ENCODE measurements at places on chromosomes 1 and 21.

GRCh38 chr1:54109129-54110090, 43.4 kb downstream of the CDCP2 start:
- DNase-seq, result no peak

DNA sequence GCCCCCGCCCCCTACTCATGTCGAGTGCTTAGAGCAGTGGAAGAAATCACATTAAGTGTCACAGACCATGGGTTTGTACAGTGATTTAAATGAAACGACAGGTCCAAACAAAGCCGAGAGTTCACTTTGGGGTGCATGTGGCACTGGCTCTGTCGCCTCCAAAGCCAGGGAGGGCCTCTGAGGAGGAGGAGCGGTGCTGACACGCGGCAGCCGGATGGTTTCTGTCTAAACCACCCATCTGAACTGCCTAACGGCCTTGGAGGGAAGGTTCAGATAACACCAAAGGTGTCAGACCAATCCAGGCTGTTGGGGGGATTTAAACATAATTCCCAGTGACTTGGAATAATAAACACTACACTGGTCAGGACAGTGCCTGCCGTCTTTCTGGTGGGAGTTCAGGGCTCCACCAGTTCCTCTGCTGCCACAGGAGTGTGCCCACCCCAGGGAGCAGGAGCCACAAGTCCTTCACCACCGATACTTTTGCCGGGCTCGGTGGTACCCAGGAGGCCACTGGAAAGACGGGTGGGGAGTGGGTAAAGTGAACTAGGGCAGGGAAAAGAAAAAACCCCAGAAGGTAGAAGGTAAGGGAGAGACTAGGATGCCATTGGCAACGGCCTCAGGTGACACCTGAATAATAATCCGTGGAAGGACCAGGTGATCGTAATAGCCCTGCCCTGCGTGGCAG, 78.2 kb downstream of the SLC66A1 start:
- DNase-seq, result no peak

DNA sequence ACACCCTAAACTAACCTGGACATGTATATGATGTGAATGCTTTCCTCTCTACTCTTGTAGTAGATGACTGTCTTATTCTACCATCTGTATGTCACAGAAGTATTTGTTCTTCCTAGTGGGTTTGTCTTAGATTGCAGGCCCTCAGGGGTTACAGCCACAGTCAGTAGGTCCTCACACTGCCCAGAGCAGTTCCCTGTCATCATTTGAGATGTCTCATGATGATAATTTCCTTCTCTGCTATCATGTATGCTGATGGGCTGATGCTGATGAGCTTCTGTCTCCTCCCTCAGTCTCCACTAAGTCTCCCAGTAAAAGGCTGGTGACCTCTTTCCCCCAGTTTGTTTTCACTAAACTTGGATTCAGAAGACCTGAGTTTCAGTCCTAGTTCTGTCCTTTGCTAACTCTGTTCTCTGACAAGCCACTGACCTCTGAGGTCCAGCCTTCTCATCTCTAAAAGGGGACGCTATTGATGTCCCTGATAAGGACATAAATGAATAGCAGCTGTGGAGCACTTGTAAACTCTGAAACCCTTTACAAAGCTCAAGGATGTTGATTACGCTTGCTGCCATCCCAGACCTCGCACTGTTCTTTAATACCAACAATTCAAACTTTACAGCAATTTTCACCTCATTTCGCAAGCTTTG, 3.1 kb upstream of the ETV3 start:
- DNase-seq, result no peak

- DNase-seq, result no peak
Measured at GRCh38 chr1:94160811-94161210, 39.9 kb upstream of the ABCA4 start.

GRCh38 chr1:32201011-32201855, 838 bp downstream of the CCDC28B start:
- peak; percentile 69 for DNase-seq

DNA sequence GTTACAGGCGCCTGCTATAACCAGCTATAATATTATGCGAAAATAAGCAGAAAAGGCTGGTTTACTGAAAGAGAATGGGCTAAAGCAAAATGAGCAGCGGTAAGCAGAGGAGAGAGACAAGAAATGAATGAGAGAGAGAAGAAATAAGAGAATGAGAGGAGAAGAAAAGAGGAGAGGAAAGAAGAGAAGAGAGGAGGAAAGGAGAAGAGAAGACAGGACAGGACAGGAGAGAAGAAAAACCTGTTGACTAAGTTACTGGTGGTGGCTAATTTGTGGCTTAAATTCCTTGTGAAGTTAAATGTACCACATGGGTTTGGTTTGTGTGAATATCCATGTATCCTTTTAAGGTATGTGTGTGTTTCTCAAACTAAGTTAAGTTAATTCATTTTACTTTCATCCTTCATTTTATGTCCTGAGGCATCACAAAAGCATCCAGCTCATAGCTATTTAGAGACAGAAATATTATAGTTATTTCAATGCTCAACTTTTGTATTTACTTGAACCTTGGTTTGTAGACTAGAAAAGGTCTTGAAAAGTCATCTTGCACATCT, 3.1 kb upstream of the DDR2 start:
- DNase-seq, result no peak

DNA sequence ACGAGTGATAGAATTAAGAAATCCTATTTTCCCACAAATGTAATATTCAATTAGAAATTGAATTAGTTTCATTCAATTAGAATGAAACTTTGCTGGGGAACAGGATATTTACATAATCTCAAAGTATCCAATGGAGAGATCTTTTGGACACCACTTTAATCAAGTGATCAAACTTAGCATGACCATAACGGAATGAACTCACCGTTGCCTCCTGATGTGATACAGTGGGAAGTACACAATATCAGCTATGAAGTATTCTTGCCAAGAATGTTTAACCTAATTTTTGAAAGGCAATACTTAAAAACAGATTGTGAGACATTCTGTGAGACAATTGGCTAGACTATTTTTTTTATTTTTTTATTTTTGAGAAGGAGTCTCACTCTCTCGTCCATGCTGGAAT, 16.6 kb downstream of the CDKN2C start:
- no peak for DNase-seq

DNA sequence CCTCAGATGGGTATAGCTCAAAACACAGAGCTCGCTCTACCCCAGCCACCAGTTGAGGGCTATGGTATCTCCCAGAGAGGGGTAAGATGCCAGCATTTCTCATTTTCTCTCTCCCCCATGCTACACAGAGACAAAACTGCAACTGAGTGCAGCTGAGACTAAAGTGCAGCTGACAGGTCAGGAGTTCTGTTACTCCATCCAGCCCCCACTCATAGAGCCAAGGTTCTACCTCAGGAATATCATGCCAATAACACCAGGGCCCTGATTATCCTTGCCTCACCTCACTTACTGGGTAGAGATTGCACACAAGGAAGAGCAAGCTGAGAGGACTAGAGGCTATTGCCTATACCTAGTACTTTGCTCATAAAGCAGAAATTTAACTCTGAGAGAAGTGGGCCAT, 34.6 kb downstream of the DPYD start:
- no peak for DNase-seq

- DNase-seq, result no peak
Measured at GRCh38 chr1:185500001-185500626, 183.1 kb upstream of the IVNS1ABP start.

DNA sequence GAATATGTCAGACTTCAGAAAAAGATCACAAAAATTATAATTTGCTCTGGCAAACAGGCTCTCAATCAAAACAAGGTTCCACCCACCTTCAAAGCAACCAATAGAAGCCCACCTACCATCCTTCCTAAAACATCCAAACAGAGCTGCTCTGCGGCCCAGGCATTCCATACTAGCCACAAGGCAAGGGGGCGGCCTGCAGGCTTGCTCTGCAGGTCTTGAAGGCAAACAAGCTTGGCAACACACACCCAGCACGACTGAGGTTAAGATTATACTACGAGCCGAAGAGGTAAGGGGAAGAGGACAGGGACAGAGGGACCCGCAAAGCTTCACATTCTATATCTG, 207.3 kb downstream of the SLC45A1 start:
- DNase-seq, result no peak

- no peak for DNase-seq
Measured at GRCh38 chr1:117396636-117397035, 29.4 kb downstream of the MAN1A2 start.

GRCh38 chr1:183388735-183389134, 29.4 kb downstream of the NMNAT2 start:
- DNase-seq, result no peak

DNA sequence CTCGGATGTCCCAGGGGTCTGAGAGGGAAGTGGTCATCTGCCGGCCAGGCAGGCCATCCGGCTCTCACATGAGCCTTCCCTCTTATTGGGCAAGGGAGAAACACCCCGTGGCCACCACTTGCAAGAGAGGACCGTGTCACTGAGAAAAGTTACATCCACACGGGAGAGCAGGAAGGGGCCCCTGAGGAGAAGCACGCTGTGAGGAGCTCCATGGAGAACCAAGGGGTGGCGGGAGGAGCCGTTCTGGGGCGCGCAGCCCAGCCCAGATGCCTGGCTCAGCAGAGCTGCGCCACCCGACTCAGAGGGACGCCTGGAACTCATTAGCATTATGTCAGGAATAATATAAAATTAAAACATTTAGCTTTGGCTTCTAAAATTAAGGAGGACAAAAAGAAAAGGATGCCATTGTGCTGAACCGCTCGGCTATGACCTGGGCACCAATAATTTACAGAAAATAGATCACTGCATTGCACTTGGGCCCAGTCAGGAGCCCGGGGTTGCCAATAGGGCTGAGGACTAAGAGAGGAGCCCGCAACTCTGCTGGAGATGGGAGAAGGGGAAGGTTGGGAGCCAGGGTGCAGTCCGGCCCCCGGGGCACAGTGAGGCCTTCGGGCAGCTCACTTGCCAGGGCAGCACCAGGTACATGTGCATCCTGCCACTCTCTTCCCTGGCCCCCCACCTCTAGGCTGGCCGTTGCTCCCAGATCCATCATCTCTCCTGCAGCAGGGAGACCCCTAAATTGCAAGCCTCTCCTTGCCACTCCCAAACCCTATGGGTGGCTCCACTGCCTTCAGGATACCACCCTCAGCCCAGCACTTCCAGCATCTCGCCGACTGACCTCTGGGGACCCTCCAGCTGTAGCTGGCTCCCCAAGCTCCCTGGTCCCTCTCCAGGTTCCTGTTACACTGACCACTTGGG, 84.8 kb downstream of the DMRTB1 start:
- DNase-seq, result no peak

DNA sequence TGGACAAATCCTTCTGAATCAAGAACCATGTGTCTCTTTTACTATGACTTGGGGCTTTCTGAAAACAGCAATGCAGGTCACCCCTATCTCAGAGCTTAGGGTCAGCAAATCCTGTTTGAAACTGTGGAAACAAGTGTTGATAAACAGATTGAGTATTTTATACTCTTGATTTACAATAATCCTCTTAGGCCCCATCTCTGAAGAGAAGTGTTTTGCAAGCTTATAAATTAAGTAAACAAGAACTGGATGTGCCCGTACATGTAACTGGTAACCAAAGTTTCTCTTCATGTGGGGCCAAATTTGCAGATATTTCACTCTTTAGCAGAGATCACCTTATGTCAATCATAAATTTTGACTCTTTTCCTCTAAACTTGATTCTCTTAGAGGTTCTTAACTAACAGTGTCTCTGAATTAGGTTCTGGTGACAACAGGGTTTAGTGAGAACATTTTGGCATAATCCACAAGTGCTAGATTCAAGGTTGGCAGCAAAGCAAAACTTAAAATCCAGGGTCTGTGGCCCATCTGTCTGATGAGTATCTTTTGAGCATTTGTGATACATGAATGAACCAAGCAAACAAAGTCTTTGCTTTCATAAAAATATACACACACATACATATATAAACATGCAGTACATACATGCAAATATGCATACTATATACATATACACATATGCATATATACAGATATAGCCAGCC, 183.0 kb upstream of the HOOK1 start:
- DNase-seq, result no peak

DNA sequence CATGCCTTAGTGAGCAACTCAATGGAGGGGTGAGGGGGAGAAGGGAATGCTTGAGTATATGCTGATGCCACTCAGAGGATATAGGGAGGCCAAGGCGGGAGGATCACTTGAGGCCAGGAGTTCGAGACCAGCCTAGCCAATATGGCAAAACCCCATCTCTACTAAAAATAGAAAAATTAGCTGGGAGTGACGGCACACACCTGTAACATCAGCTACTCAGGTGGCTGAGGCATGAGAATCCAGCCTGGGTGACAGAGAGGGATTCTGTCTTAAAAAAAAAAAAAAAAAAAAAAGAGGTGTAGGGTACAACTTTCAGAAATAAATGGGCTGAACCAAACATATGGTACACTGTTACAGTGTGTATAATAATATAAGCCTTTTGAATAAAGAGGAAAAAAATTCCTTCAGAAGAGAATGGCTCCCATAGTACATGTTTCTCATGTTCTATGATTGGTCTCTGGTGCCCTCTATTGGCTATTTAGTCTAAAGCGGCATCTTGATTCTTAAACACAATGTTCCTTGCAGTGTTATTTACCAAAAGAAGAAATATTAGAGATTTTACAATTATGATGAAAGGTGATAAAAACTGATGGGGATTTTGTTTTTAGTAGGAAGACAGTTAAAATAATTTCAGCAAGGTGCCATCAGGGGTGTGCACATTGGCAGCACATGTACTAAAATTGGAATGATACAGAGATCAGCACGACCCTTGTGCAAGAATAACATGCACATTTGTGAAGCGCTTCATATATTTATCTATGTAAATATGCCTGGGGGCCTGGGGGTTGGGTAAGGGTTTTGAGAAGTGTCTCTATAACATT, 109.8 kb downstream of the PATJ start:
- DNase-seq, result no peak

Measured in stimulated activated CD4-positive, alpha-beta T cell treated with anti-CD3 and anti-CD28 coated beads, Interleukin-1b, Interleukin-23, amount 100 ng/mL, for 4 hours (primary cell).